ENCODE measurements at places on chromosomes 2 and 18. TPM values are rescaled to one million over a fixed set of nuclear protein-coding genes. Genes with fewer than 3 reads are reported as not detected.

The MSTN gene
- 0.04 TPM for total RNA-seq

DNA sequence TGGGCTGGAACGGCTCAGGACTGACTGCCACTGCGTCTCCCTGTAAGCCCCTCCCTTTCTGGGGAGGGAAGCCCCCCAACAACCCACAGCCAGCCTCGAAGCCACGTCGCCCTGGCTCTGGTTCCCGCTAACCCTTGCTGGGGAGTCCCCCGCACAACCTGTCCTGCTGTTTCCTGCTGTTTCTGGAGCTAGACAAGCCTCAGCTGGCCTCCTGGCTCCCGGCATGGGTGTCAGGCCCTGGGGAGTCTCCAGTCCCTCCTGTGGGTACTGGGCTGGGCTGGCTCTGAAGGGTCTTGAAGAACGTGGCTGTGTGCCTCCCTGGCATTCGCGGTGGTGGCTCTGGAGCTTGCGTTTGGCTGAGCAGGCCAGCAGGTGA lies 20.9 kb downstream of the NFATC1 start:
- DNase-seq: no peak
- no peak overlapping the region for H3K4me3 ChIP-seq
- no peaks in the 10 kb centered on the region for H3K36me3 ChIP-seq
- H3K4me1 ChIP-seq: no peaks in the 10 kb centered on the region
- H3K27ac ChIP-seq: no peak overlapping the region

DNA sequence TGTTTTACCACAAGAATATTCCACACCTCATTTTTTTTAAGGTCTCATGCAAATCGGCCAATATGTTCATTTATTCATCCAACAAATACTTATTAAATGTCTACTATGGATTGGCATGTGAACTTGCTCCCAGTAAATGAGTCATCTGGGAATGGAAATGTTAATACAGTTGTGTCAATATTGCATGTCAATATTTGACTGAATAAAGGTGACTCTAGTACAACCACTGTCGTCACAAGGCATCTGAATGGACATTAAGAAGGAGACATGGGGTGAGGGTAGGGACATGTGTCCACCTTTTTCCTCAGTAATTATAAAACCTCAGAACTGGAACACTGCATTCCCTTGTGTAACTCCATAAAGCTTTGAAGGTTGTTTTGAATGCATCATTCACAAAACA lies 365.4 kb downstream of the ADCYAP1 start:
- peak; percentile 35 for DNase-seq
- H3K27me3 ChIP-seq: no peaks in the 10 kb centered on the region
- no peak overlapping the region for H3K27ac ChIP-seq
- H3K4me1 ChIP-seq: no peaks in the 10 kb centered on the region
- no peaks in the 10 kb centered on the region for H3K36me3 ChIP-seq

The UGT1A10 gene
- not detected for total RNA-seq

GRCh38 chr2:55862246-55862645 lies 61.3 kb downstream of the EFEMP1 start:
- DNase-seq: peak; percentile 70
- H3K36me3 ChIP-seq: no peaks in the 10 kb centered on the region
- H3K4me1 ChIP-seq: peaks cover 4% of the 10 kb centered on the region

GRCh38 chr2:220165401-220165800 lies 538.0 kb downstream of the SLC4A3 start:
- peak; percentile 70 for DNase-seq
- H3K4me1 ChIP-seq: no peaks in the 10 kb centered on the region
- no peak overlapping the region for H3K27ac ChIP-seq
- no peaks in the 10 kb centered on the region for H3K27me3 ChIP-seq
- H3K36me3 ChIP-seq: no peaks in the 10 kb centered on the region
- H3K4me3 ChIP-seq: no peak overlapping the region

DNA sequence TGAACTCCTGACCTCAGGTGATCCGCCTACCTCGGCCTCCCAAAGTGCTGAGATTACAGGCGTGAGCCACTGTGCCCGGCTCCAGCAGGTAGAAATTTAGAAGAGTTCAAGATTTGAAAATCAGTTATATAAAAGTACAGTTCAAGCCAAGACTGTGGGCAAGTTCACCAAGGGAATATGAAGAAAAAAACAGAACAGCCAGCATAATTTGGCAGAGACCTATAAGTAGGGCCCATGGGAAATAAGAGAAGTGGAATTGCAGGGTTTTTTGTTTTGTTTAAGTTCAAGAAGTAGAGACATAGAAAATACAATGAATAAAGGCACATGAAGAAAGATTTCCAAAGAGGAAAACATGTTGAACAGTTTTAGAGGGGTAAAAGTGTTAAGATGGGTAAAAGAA lies 57.9 kb downstream of the BAZ2B start:
- H3K4me3 ChIP-seq: no peak overlapping the region
- H3K4me1 ChIP-seq: no peaks in the 10 kb centered on the region
- no peak for DNase-seq
- no peak overlapping the region for H3K27ac ChIP-seq

GRCh38 chr2:219186754-219187456 lies 8.8 kb downstream of the RETREG2 start:
- no peak overlapping the region for H3K4me3 ChIP-seq
- DNase-seq: no peak
- no peaks in the 10 kb centered on the region for H3K4me1 ChIP-seq
- H3K36me3 ChIP-seq: no peaks in the 10 kb centered on the region
- no peak overlapping the region for H3K27ac ChIP-seq

DNA sequence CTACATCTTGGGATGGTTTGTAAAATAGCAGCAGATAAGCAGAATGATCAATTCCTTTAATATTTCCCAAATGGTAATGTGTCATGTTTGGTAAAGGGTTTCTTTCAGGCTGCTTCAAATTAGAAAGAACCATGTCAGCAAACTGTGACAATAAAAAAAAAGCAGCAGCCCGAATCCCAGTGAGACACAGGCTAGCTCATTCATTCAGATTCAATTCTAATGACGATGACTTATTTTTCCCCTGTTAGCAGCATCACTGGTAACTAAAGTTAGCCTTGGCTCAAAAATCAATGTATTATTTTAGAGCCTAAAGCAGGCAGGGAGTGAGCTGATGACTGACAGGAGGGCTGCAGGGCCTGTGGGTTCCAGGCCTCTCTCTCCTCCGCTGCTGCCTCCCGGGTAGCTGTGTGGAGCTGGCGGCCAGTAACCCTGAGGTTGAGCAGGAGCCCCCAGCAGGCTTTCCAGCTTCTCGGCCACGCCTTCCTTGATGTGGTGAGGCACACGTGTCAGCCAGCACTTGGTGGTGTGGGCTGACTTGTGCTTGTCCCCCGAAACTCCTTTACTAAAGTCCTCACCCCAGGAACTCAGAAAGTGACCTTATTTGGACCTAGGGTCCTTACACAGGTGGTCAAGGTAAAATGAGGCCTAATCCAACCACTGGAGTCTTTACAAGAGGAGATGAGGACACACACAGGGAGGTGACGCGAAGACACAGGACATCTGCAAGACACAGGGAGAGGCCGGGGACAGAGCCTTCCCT lies 120.5 kb upstream of the HS6ST1 start:
- H3K27ac ChIP-seq: no peak overlapping the region
- H3K27me3 ChIP-seq: no peaks in the 10 kb centered on the region
- H3K4me3 ChIP-seq: no peak overlapping the region
- no peak for DNase-seq
- no peaks in the 10 kb centered on the region for H3K36me3 ChIP-seq

DNA sequence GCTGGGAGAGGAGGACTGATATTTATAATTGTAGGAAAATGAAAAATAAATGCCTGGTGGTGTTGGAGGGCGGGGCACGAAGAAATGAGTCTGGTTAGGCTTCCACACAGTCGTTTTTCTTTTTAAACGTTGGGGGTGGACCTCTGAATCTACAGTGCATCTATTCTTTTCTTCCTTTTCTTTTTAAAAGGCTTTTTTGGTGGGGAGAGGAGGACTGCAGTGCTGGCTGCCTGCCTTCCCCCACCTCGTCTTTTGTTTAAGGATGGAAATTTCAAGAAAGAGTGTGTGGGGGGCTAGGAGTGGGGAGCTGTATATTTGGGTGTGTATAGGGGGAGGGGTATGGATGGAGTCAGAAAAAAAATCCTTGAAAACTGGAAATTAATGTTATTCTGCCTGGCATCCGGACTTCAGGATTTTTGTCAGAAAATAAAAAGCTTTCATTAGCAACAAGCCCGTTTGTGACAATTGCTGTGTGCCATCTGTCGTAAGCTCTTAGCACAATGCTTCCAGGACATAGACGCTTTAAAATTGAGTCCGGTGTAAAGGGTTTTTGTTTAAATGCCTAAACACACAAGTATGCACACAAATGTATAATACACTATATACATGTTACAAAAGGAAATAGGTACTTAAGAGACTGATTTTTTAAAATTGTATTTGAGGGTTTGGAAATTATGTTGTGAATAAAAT lies 1.1 kb downstream of the MAP2 start:
- DNase-seq: no peak
- peaks cover 3% of the 10 kb centered on the region for H3K27me3 ChIP-seq
- no peaks in the 10 kb centered on the region for H3K36me3 ChIP-seq
- no peaks in the 10 kb centered on the region for H3K4me1 ChIP-seq
- no peak overlapping the region for H3K27ac ChIP-seq

DNA sequence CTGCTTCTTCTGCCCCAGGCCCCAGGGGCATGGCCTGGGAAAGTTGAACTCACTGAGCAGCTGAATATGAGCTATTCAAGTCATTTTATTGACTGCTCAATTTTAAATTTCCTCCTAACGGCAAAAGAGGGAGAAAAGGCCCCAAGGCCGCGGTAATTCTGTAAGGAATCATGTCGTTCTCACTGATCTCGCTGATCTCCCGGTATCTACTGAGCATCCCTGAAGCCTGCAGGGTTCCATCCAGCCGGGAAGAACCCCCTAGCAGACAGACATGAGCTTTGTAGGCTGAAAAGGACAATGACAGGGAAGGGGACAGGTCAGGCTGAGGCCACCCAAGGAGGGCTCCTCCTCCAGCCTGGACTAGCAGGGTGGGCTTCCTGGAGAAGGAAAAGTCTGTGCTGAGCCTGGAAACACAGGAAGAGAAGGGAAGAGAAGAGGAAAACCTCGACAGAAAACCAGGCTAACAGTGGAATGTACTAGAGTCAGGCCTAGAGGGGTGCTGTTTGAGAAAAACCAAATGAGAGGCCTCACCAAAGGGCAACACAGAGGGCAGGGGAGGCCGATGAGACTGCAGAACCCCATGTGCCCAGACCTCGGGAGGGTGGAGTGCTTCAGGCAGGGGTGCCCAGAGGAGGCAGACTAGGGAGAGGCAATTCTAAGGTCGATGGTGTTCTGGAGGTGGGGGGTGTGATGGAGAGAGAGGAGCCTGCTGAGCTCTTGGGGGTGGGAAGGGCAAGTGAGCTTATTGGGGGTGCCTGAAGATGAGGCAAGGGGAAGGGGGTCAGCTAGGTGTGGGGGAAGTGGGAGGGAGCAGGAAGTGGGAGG lies 2.9 kb upstream of the NPPC start:
- peaks cover 15% of the 10 kb centered on the region for H3K4me1 ChIP-seq
- H3K27me3 ChIP-seq: peaks cover 54% of the 10 kb centered on the region
- DNase-seq: no peak
- H3K27ac ChIP-seq: no peak overlapping the region
- no peaks in the 10 kb centered on the region for H3K36me3 ChIP-seq
- H3K4me3 ChIP-seq: no peak overlapping the region

- no peak overlapping the region for H3K27ac ChIP-seq
- H3K27me3 ChIP-seq: no peaks in the 10 kb centered on the region
- H3K36me3 ChIP-seq: no peaks in the 10 kb centered on the region
- no peak for DNase-seq
Observed at GRCh38 chr2:16257322-16258028, 317.1 kb downstream of the MYCN start.

GRCh38 chr18:27860701-27861107 lies 316.2 kb downstream of the CDH2 start:
- H3K4me1 ChIP-seq: no peaks in the 10 kb centered on the region
- H3K27me3 ChIP-seq: no peaks in the 10 kb centered on the region
- H3K27ac ChIP-seq: no peak overlapping the region
- H3K4me3 ChIP-seq: no peak overlapping the region
- no peak for DNase-seq
- H3K36me3 ChIP-seq: no peaks in the 10 kb centered on the region

The CHRNG gene
- total RNA-seq: not detected

The DLX1 gene
- not detected for total RNA-seq

The SCYGR4 gene
- total RNA-seq: not detected

The CPO gene
- 0.36 TPM for total RNA-seq

GRCh38 chr18:68417166-68417799 lies 297.6 kb downstream of the TMX3 start:
- DNase-seq: no peak
- no peaks in the 10 kb centered on the region for H3K4me1 ChIP-seq
- H3K36me3 ChIP-seq: no peaks in the 10 kb centered on the region
- H3K4me3 ChIP-seq: no peak overlapping the region
- no peaks in the 10 kb centered on the region for H3K27me3 ChIP-seq
- H3K27ac ChIP-seq: peak overlapping the region; percentile 66

DNA sequence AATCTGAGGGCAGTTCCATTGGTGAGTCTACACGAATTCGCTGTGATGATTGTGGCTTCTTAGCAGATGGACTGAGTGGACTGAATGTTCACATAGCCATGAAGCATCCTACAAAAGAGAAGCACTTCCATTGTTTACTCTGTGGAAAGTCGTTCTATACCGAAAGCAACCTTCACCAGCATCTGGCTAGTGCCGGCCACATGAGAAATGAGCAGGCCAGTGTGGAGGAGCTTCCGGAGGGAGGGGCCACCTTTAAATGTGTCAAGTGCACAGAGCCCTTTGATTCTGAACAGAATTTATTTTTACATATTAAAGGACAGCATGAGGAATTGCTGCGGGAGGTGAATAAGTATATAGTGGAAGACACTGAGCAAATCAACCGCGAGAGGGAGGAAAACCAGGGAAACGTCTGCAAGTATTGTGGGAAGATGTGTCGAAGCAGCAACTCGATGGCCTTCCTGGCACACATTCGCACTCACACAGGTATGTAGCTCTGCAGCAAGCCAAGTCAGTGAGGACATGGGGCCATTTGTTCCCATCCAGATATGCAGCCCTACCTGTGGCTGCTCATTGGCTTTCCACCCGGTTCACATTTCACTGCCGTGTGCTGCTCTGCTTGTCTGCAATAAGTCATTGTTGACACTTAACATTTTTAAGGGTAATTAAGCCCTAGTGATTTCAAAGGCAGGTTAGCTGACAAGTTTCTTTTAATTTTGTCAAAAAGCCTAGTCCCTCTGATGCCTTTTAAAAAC lies 37.7 kb downstream of the ZNF407 start:
- H3K27ac ChIP-seq: peak overlapping the region; percentile 33
- H3K27me3 ChIP-seq: no peaks in the 10 kb centered on the region
- no peak overlapping the region for H3K4me3 ChIP-seq
- no peaks in the 10 kb centered on the region for H3K36me3 ChIP-seq
- DNase-seq: peak; percentile 50

- H3K27me3 ChIP-seq: no peaks in the 10 kb centered on the region
- H3K4me3 ChIP-seq: no peak overlapping the region
- H3K36me3 ChIP-seq: no peaks in the 10 kb centered on the region
- H3K4me1 ChIP-seq: no peaks in the 10 kb centered on the region
Observed at GRCh38 chr18:49345931-49346696, 114.3 kb downstream of the DYM start.

DNA sequence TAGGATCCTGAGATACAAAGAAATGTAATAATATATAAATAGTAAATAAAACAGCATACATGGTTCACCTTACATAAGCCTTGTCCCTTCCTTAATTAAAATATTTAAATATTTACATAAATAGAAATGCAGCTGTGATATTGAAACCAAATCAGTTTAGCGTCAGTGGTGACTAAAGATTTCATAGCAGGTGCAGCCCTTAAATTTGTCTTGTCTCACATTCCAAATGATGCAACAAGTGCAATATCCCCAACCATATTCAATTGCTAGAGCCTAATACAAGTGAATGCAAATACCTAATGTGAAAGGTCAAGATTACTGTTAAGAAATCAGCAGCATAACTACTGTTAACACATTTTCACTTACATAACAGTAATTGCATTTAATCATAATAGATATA lies 539.5 kb downstream of the NYAP2 start:
- no peak overlapping the region for H3K4me3 ChIP-seq
- H3K27me3 ChIP-seq: no peaks in the 10 kb centered on the region
- H3K36me3 ChIP-seq: no peaks in the 10 kb centered on the region
- H3K4me1 ChIP-seq: no peaks in the 10 kb centered on the region

The ALK gene
- total RNA-seq: 0.27 TPM

Data from hepatocyte (in vitro differentiated cells).